Activated T-cell treated with anti-CD3 and anti-CD28 coated beads, Interleukin-2, amount 50 U/mL, for 4 hours (primary cell): ENCODE measurements at places on chromosomes 11 and 22.

DNA sequence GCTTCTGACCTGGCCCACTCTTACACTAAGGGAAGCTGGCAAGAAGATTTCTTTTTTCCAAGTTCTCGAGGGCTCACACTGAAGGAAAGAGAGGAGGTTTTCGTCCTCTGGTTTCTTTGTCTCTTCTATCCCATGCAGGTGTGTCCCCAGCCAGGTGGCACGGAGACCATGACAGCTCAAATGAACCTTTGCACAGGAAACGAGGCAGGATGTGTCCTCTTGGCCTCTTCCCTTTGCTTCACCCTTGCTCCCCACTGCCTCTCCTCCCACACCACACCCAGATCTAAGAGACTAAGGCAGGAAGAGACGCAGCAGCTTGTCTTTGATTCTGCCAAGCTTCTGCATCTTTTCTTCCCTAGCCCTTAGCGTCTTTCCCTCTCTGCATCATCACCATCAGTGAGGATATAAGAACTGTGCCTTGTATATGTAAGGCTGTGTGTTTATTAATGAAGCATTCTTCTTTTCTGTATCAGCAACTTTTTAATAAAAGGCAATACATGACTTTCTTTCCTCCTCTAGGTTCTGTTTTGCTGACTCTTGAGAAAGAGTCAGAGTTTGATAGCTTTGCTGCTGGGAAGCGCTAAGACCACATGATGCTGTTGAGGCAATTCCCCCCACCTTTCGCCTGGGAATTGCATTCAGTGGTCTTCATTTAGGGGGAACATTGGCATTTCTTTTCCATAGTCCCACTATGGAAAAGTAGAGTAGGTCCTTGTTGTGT, 56.0 kb upstream of the PARVA start:
- no peak for DNase-seq

DNA sequence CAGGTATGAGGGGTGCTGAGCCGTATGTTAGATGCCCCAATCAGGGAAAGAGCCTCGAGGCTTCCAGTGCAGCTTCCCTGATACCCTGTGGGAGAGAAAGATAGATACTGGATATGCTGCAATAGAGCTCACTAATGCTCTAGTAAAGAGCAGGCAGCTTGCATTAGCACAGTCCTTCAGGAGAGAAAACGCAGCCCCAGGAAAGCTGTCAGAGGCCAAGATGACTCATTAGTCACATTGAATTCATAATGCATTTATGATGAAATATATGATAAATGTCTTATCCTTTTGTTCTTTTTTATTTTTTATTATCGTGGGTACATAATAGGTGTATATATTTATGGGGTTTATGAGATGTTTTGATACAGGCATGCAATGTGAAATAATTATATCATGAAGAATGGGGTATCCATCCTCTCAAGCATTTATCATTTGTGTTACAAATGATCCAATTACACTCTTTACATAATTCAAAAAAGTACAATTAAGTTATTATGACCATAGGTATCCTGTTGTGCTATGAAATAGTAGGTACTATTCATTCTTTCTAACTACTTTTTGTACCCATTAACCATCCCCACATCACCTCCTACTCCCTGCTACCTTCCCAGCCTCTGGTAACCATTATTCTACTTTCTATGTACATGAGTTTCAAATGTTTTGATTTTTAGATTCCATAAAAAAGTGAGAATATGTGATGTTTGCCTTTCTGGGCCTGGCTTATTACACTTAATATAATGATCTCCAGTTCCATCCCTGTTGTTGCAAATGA, 94.5 kb upstream of the TOP3B start:
- DNase-seq = no peak

DNA sequence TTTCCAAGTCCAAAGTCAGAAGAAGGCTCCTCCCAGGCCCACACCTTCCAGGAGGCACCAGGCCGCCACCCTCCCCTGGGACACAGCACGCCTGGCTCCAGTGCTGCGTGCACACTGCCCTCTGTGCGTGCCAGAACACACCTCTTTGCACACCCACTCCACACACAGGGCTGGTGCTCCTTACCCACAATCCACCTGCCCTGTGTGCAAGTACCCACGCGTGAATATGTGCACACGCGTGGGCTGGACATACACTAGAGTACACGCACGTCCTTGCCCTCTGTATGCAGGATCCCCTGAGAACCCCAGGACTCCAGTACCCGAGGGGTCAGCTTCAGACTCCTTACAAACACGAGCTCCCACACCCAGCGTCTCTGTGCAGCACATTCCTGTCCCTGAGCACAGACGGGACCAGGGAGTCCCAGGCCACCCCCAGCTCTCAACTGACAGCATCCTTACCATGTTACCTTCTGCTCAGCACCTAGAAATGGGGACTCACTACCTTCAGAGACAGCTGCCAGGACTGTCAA, 2.8 kb downstream of the DUSP8 start:
- no peak for DNase-seq

- DNase-seq = no peak
Observed at GRCh38 chr11:6606471-6607189, 3.1 kb downstream of the ILK start.

DNA sequence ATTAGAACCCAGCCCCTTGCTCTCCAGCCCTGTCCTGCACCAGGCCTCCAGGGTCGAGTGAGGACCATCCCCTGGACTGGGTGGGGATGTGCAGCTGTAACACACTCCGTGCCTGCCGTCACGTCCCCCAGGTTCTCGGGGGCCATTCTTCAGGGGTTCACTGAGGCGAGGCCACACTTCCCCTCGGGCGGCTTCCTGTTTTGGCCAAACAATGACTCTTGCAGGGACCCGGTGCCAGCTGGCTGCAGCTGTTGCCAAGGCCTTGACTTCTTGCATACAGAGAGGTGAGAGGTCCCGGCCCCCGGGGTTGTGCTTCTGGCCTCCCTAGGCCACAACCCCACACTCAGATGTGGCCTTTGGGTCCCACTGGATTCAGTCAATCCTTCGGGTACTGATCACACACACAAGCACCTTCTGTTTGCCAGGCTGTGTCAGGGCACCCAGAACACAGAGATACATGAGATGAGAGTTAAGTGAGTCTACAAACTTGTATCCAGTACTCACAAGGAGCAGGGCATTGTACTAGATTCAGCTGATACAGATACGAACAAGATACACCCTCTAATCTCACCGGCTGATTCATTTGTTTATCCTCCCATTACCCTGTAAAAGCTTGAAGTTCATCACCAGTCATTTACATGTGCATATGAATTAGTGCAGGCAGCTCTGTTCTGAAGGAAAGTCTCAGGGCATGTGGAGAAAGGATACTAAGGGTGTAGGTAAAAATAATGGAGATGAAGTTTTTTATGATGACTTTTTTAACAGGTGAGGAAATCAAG, 32.9 kb downstream of the LRRC32 start:
- DNase-seq = no peak

- no peak for DNase-seq
Observed at GRCh38 chr11:9972989-9973388, 309.1 kb downstream of the SWAP70 start.
